ENCODE measurements at places on chromosomes 2 and 18. TPM values are rescaled to one million over a fixed set of nuclear protein-coding genes. Genes with fewer than 3 reads are reported as not detected.

Gene KCNJ13
- not detected for total RNA-seq

Gene PIAS2
- total RNA-seq = 20.8 TPM

Gene SOX11
- not detected for total RNA-seq

DNA sequence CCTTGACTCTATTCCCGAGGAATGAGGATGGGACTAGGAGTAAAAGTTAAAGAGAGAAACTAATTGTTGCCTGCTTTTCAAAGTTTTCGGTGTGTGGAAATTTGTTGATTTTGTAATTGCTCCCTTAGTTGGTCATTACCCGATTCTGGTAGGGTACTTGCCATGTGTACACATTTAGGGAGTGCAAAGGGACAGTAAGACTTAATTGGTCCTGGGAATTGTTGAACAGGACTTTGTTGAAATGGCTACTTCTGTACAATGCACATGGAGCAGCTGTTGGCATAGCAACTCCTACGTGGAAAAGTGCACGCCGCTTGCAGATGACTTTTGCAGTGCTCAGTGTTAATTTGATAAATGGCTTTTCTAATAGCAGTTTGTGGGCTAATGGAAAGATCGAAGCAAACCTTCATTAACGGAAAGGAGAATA is 22.9 kb downstream of the EPAS1 start:
- DNase-seq = no peak

DNA sequence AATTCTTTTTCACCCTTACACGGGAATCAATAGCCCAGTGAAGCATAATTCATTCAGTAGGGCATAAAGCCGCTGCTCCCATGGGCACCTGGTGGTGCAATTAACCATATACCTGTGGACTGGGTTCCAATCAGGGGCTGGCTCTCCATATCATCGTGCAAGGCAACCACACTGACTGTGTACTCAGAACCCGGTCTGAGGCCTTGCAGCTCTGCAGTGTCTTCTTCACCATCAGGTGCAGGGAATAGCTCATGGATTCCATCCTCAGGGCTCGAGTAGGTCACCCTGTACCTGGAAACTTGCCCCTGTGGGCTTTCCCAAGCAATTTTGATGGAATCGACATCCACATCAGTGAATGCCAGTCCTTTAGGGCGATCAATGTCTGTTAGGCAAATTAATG is 55.2 kb downstream of the FN1 start:
- DNase-seq = no peak

DNA sequence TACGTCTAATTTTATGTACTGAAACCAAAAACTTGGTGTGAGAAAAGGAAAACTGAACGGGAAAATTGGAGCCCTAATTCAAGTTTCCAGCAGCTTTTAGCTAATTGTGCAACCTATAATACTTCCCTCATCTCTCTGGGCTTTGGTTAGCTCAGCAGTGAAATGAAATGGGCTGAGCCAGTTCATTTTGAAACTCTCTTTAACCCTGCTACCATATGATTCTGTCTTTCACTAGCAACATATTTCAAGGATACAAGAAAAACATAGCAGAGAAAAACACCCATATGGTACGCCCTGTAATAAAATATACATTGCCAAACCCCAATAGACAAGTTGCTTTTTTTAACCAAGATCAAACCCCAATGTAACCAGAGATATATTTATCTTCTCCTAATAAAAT is 799 bp downstream of the SYT4 start:
- DNase-seq = no peak

- DNase-seq = peak; percentile 8
Observed at GRCh38 chr2:105129722-105130232, 91.9 kb downstream of the MRPS9 start.

- DNase-seq = peak; percentile 47
Observed at GRCh38 chr2:16832910-16833309, 167.3 kb upstream of the CYRIA start.

DNA sequence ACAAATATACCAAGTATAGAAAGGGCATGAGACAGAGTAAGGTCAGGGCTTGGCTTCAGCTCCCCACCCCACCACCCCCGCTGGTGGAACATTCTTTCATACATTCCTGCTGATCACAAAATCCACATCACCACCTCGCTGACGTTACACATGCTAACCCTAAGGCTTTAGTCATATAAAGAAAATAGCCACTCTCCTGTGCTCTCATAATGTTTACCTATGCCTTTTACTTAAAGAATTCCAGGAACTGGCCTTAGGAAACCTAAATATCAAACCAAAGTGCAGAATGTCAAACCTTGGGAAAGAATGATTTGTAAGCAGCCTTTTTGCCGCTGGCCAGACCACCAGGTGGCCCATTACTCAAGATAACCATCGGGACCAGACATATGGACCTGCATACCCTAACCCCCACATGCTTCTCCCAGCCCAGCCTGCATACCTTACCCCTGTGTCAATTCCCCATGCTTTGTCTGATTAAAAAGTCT is 136.3 kb upstream of the SLC39A10 start:
- peak; percentile 58 for DNase-seq

GRCh38 chr2:182642328-182642727 is 73.7 kb upstream of the DNAJC10 start:
- DNase-seq = peak; percentile 56

DNA sequence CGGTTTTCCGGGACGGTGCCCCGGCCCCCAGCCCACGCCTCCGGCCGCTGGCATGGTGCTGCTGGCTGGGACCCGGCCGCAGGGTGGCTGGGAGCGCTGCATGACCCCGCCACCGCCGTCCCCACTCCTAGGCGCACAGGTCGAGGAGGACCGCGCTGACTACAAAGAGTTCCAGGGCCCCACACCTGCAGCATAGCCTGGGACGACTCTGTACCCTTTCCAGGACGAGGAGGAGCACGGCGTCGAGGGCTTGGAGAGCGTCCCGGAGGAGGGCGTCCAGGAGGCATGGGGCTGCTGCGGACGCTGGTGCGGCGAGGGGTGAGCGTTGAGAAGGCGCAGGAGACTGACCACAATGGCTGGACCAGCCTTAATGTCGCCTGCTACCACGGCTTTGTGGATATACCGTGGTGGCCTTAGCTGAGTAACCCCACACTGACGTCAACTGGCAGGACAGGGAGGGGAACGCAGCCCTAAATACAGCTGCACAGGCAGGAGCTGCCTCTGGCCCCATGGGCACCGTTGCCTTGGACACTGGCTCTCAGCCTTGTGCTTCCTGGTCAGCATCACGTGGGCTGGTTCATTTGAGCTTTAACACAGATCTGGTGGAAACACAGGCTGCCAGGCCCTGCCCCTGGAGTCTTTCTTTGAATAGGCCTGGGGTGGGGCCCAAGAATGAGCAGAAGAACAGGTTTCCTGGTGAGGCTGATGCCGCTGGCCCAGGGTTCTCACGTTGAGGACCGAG is 40.9 kb upstream of the TRIM43B start:
- no peak for DNase-seq

DNA sequence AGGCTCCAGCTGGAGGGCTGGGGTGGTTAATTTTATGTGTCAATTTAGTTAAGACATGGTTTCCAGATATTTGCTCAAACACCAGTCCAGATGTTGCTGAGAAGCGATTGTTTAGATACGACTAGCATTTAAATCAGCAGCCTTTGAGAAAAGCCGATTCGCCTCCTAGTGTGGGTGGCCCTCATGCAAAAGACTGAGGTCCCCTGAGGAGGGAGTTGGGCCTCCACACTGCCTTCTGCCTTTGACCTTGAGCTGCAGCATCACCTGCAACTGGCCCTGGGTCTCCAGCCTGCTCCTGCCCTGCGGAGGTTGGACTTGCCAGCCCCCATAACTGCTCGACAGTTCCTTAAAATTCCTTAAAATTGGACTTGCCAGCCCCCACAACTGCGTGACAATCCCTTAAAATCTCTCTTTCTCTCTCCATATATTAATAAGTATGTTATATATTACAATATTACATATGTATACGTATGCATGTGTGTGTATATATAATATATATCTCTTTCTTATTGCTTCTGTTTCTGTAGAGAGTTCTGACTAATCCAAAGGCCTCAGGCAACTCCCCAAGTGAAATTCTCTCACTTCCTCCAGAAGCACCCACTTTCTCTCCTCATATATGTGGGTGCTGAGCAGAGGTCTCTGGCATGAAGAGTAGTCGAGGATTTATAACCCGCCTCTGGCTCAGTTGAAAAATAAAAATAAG is 14.4 kb downstream of the FBLN7 start:
- DNase-seq = no peak

DNA sequence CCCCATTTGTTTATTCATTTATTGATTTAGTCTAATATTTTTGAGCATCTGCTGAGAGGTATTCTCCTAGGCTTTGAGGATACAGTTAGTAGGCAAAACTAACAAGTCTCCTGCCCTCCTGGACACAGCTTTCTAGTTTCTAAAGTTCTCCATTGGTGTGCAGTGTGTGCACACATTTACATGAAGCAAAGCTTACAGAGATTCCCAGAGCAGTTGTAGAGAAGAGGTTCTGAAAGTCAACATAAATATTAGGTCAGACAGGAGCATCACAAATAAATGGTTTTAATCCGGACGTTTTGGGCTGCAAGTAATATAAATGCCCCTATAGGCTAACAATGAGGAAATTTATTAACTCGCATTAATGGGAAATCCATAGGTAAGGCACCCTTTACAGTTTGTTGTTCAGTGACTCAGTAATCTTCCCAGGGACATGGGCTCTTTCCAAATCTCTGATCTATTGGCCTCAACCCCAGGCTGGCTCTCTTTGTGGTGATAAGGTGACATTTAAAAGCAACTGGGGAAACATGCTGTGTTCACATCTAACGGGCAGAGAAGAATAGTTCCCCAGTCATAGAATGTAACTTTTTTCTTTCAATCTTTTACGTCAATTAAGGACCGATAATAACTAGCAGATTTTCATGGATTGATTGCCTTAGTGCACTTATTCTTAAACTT is 407.2 kb downstream of the PTPRM start:
- no peak for DNase-seq

GRCh38 chr2:159738509-159739390 is 26.4 kb downstream of the MARCHF7 start:
- peak; percentile 11 for DNase-seq

DNA sequence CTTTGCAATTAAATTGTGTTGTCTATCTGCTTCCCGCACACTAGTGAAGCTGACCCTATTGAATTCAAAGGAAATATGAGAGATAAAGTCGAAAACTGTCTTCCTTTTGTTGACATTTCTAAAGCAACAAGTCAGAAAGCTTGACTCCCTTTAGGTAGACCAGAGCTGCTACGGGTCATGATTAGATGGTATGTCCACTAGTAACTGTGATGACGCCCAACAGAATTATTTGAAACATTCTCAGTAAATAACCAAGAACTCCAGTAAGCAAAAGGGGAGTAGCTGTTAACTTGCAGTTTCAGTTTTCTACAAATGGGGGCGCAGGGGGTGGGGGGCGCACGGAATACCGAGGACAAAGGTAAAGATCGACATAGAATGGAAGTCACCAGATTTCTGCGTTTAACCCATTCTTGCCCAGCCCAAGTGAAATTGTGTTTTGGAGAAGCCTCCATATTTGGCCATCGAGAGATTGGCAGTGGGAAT is 56.4 kb downstream of the CRIM1 start:
- DNase-seq = no peak

DNA sequence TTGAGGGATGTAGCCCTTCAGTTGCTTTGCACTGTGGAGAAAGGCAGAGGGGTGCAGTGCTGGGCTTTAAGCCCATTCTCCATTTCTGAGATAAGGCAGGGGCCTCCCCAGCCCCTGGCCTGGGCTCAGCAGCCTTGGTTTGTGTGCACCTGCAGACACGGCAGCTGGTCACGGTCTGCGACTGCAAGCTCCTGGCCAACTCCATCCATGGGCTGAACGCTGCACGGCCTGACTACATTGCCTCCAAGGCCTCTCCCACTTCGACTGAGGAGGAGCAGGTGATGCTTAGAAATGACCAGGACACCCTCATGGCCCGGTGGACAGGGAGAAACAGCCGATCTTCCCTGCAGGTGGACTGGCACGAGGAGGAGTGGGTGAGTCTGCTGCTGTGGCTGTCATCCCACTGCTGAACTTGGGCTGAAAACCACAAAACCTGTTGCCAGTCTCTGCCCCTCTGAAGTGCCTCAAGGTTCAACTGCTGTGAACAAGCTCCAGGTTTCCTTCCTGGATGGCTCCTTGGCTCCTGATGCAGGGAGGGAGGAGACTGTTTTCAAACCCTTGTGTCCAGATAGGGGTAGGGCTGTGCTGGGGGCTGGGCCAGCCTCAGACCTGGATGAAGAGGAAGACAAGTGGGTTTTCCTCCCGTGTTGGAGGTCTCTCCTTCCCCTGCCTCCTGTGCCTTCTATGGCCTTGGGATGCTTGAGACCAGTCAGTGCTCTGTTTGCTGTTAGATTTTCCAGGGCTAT is 54.0 kb downstream of the COA5 start:
- DNase-seq = no peak

GRCh38 chr2:133666621-133667020 is 98.4 kb upstream of the NCKAP5 start:
- DNase-seq = no peak

DNA sequence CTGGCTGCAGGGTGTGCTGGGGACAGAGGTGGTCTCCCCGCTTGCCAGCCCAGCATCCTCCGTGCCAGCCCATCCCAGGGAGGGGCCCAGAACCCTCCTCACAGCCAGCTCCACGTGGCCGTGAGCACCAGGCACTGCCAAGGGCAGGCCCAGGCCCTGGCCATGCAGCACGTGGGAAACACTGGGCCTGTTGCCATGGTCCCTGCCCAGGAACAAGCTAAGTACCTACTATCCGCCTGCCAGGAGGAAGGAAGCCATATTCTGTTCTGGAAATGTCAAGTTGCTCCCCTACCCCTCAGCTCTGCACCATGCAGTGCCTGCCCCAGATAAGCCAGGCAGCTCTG is 250.6 kb downstream of the CYP26B1 start:
- DNase-seq = no peak

DNA sequence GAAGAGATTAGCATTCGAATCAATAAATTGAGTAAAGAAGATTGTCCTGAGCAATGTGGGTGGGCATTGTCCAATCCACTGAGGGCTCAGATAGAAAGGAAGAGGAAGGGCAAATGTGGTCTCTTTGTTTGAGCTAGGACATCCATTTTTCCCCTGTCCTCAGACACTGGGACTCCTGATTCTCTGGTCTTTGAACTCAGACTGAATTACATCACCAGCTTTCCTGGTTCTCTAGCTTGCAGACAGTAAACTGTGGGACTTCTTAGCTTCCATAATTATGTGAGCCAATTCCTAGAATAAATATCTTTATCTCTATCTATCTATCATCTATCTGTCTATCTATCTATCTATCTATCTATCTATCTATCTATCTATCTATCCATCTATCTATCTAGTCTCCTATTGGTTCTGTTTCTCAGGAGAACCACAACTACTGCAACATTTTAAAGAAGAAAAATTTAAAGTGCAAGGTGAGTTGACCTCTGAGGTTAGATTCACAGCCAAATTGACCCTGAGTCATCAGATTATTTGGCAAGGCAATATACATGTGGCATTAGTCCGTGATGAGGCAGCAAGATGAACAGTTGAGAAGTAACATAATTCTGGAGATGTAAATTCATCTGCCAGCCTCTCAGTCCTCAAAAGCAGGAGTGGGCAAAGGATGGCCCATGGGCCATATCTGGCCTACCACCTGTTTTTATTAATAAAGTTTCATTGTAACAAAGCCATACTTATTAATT is 191.4 kb downstream of the PDE11A start:
- DNase-seq = peak; percentile 52

DNA sequence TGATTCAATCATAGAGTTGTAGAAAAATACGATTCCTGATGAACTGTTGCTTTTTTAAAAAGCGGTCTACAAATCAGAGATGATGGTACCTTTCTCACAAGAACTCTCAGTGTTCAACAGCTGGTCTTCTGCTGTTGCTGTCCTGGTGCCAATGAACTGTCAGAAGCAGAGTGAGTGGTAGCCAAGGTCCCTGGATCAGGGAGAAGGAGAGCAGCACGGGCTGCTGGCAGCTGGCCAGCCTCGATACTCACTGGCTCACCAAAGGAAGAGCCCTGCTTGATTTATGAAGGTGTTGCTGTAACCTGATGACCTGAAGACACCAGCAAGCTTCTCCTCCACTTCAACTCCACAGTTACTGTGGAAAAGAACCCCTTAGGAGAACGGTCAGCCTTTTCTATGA is 300.8 kb upstream of the SOX11 start:
- DNase-seq = peak; percentile 8

Data from HT1080 (cell line).